ENCODE measurements at places on chromosomes 3 and 15.
A peak's percentile ranks its signal among the peaks of the same experiment; 100 is the strongest.

DNA sequence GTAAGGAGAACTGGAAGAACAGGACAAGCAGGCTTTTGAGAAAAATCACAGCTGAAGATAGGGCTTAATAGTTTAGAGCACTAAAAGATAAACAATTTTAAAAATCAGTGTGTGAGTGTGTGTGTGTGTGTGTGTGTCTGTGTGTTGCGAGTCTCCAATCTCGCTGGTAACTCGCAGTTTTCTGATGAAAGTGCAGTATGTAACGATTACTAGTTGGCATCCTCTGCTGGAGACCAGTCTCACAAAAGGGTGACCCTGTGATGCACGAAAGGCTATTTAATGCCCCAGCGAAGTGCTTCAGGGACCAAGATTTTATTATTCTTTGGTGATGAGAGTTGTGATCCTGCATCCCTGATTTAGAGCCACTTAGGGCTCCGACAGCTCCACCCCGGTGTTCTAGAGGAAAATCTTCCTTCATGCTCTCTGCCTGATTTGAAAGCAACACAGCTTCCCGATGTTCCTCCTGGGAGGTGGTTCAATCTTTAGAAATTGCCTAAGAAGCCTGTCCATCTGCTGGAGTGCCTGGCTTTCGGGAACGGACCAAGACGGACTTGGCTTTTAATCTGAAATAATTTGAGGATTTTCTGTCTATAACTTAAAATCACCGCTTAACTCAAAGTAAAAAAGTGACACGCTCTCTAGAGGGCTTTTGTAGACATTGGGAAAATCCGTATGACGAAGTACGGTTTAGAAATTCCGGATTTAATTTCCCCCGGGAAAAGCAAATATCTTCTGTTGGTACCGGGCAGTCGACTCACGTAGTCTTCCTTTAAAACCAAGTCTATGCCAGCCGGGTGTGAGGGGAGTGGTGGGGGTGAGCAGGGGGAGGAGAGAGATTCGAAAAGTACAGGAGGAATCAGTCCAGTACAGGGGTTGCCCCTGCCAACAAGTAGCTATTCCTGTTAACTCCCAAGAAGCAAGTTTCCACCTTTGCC lies 1.1 kb upstream of the ALCAM start:
- DNase-seq: peak; percentile 7

DNA sequence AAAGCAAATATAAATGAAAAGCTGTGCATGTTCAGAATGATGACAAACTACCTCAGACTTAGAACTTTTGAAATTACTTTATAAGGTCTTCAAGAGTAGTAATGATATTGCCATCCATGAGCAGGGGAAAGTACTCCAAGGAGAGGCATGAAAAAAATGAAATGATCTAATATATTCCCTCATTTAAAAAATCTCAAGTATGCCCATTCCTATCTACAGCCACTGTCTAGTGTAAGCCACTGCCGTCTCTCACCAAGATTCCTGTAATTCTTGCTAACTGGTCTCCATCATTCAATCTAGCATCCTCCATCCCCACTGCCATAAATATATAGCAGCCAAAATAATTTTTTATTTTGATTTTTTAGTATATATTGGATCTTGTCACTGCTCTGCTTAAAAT lies 258.8 kb downstream of the PLOD2 start:
- DNase-seq: no peak

GRCh38 chr3:27456554-27456953 lies 27.6 kb downstream of the SLC4A7 start:
- DNase-seq: no peak

GRCh38 chr3:94561094-94561493 lies 498.2 kb downstream of the NSUN3 start:
- DNase-seq: no peak

GRCh38 chr3:138025553-138025952 lies 15.6 kb downstream of the CLDN18 start:
- no peak for DNase-seq

DNA sequence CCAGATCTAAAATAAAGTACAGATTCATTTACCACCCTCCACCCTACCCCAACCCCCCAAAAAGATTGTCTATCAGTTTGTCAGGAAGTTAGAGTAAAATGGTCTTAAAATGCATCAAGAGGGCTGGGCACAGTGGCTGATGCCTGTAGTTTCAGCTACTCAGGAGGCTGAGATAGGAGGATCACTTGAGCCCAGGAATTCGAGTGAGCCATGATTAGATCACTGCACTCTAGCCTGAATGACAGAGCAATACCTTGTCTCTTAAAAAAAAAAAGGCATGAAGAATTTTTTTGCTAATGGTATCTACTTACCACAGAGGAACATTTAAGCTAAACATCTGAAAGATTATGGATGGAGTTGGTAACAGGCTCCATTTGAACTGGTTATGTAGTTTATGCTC lies 71.0 kb downstream of the RBM6 start:
- no peak for DNase-seq

- no peak for DNase-seq
These were observed 139.6 kb upstream of the SKOR1 start for GRCh38 chr15:67685716-67686115.

DNA sequence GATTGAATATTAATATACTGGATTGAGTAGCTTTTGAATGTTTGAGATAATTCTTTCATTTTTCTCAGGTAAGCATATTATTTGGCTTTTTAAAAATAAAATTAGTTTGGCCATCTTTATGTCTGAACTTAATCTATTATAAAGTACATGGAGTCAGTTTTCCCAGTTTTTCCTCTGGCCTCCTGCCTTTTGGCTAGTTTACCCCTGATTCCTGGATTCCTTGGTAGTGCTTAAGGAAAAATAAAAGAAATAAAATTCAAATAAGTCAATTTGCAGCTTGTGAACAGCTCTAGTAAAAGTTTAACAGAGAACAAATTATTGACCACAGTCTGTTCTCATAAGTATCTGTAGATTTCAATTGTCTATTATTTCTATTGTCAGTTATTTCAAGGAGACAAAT lies 89.4 kb downstream of the COL6A6 start:
- DNase-seq: no peak

- no peak for DNase-seq
These were observed 502.7 kb downstream of the SOX2 start for GRCh38 chr3:182214416-182214815.

- no peak for DNase-seq
These were observed 10.8 kb upstream of the MEF2A start for GRCh38 chr15:99554880-99555488.

- no peak for DNase-seq
These were observed 273.3 kb upstream of the ICE2 start for GRCh38 chr15:60751985-60752952.

GRCh38 chr3:9583792-9584191 lies 30.2 kb upstream of the LHFPL4 start:
- DNase-seq: no peak

DNA sequence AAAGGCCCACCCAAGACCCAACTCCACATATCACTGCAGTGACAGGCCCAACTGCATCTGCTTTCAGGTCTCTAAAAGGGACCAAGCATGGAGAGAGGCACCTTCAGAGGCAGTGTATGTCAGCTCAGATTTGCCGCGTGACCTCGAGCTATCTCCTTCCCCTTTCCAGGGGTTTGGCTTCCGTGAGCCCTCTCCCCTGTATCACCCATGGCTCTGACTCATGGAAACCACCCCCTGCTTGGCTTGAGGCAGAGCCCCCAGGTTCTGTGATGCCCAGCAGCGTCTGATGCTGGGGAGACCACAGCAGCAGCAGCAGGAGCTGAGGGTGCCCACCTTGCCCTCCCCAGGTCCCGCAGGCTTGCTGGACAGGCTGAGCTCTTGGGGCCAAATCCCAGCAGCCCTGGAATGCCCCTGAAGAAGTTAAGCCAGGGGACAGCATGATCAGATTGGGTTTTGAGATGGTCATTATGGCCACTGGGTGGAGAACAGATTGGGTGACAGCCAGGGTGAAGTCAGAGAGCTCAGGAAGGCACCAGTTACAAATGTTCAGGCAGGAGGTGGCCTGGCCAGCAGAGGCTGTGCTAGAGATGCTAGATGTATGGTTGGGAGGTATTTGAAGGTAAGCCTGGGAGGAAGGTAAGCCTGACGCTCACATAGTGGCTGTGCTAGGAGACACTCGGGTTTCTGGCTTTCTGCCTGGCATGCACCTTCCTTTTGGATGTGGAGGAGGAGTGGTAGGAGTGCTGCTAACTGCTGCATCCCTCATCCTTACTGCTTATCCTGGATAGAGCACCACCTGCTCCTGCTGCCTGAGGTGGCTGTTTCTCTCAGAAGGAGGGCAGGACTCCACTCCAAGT lies 42.9 kb downstream of the FGD5 start:
- DNase-seq: no peak
